SJSA1 (cell line): ENCODE measurements at places on chromosomes 7 and 10.

DNA sequence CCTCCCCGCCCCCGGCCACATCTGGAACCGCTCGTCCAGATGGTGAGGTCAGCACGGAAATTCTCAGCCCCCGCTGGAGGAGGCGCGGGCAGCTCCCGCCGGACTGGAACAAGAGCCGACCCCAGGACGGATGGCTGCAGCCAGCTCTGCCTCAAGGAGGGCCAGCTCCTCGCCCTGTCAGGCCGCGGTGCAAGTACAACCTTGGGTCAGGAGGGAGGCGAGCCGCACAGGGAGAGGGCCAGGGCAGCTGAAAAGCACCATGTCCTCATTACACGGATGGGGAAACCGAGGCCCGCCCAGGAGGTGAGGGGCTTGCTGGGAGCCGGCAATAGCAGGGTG lies 3.8 kb upstream of the GRIFIN start:
- DNase-seq, result no peak

DNA sequence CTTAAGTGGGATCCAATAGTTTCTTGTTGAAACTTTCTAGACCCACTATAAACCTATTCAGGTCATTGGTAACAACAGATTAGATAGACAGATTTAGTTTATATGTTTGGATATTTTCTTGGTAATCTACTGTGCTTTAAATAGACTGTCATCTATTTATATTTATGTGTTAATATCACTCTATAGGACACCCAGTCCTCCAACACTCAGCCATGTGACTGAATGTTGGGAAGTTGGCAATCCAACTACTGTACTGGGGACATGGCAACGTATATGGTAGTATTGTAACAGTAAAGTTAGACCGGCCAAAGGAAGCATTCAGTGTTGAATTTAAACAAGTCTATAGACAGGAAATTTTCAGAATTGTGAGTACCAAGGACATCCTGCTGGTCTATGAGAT lies 42.6 kb upstream of the HECTD2 start:
- DNase-seq, result no peak

DNA sequence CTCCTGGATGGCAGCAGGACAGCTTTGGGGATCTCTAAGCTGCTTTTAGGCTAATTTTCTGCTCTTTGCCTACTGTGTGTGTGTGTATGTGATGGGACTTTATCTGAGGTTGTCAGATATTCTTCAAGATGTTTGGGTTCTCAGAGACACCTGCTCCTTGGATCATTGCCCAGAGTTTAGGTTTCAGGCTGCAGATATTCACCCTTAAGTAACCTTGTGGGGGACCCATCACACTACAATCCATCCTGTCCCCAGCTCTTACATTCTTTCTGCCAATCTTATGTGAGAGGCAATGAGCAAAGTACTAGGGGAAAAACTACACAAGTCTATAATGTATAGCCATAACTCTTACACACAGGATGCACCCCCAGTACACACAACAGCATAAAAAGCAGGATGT lies 263.0 kb upstream of the ZWINT start:
- DNase-seq, result no peak

- no peak for DNase-seq
Measured at GRCh38 chr10:23037152-23037551, 58.2 kb upstream of the MSRB2 start.

DNA sequence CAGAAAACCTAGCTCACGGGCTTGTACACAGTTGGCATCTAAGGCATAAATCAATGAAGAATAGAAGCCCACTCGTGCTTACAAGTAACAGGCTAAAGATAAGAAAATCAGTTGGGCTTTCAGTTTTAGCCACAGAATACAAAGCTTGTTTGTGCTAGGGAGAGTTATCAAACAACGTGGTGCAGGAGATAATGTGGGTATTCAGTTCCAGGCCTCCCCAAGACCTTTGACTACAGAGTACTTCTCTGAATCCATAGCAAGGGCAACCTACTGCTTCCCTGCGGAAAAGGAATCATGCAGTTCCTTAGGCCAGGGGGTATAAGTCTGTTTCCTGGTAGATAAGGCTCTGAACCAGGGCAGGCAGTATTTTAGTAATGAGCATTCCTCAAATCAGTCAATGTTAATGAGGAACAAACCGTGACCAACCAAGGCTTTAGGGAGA lies 219.5 kb upstream of the CSTF2T start:
- DNase-seq, result no peak
